Activated CD4-positive, alpha-beta T cell treated with anti-CD3 and anti-CD28 coated beads, Interleukin-2, amount 10 ng/mL, durations not matched to agents 7 days and 5 days (primary cell): ENCODE measurements at places on chromosomes 4 and X. TPM values are rescaled to one million over a fixed set of nuclear protein-coding genes. Genes with fewer than 3 reads are reported as not detected.

GRCh38 chr4:26013629-26014028 lies 99.6 kb downstream of the SMIM20 start:
- DNase-seq, result no peak
- H3K4me1 ChIP-seq, result no peaks in the 10 kb centered on the region
- H3K4me3 ChIP-seq, result no peak overlapping the region
- peaks cover 26% of the 10 kb centered on the region for H3K27me3 ChIP-seq
- no peak overlapping the region for H3K27ac ChIP-seq
- peaks cover under 1% of the 10 kb centered on the region for H3K36me3 ChIP-seq

- no peaks in the 10 kb centered on the region for H3K36me3 ChIP-seq
- H3K4me1 ChIP-seq, result no peaks in the 10 kb centered on the region
- DNase-seq, result no peak
- no peak overlapping the region for H3K27ac ChIP-seq
Observed at GRCh38 chr4:55931043-55931442, 17.7 kb upstream of the CEP135 start.

DNA sequence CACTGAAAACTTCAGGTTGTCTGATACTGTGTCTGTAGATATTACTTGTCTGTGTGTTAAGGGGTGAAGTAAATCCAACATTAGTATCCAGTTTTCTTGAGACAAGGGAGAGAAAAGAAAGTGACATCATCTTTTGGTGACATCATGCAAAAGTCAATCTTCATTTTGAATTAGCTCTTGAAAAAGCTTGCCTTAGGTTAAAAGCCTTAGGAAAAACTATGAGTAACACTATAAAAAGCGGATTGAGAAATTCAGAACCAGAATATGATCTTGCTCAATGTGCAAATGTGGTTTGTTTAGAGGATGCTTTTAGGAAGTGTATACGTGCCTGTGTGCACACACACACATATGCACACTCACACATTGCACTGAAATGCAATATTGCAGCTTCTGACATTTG lies 345.8 kb upstream of the CASK start:
- H3K27ac ChIP-seq, result no peak overlapping the region
- H3K27me3 ChIP-seq, result no peaks in the 10 kb centered on the region
- H3K4me1 ChIP-seq, result no peaks in the 10 kb centered on the region
- no peak for DNase-seq
- no peak overlapping the region for H3K4me3 ChIP-seq
- H3K36me3 ChIP-seq, result no peaks in the 10 kb centered on the region

- peaks cover 2% of the 10 kb centered on the region for H3K36me3 ChIP-seq
- H3K4me1 ChIP-seq, result peaks cover 20% of the 10 kb centered on the region
- DNase-seq, result no peak
- H3K4me3 ChIP-seq, result no peak overlapping the region
- no peak overlapping the region for H3K27ac ChIP-seq
Observed at GRCh38 chrX:153999359-154000037, 20.2 kb downstream of the IRAK1 start.

DNA sequence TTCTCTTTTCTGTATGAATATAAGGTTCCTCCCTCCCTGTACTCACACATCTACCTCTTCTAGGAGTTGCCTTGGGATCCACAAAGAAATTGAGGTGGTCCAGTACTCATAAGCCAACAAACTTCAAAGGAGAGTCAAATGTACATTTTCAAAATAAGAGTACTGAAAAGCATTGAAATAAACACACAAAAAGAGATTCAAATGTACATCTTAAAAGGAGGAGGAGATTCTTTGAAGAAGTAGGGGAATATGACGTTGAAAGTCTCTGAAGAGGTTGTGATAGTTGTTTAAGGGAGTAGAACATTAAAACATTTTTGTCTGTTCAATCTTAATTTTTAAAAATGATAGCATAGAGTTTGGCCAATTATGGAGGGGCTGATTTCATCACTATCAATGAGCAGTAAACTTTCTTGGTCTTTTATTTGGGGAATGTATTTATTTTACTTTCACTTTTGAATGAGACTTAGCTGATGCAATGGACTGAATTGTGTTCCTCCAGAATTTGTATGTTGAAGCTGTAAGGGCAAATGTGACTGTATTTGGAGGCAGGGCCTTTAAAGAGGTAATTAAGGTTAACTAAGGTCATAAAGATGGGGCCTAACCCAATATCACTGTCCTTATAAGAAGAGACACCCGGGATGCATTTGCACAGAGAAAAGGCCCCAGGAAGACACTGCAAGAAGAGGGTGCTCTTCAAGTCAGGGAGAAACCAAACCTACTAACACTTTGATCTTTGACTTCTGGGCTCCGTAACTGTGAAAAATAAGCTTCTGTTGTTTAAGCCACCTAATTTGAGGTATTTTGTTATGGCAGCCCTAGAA lies 226.3 kb upstream of the PGRMC2 start:
- H3K36me3 ChIP-seq, result peaks cover 7% of the 10 kb centered on the region
- peak overlapping the region; percentile 48 for H3K4me3 ChIP-seq
- peaks cover 18% of the 10 kb centered on the region for H3K4me1 ChIP-seq
- no peak for DNase-seq
- peak overlapping the region; percentile 93 for H3K27ac ChIP-seq

DNA sequence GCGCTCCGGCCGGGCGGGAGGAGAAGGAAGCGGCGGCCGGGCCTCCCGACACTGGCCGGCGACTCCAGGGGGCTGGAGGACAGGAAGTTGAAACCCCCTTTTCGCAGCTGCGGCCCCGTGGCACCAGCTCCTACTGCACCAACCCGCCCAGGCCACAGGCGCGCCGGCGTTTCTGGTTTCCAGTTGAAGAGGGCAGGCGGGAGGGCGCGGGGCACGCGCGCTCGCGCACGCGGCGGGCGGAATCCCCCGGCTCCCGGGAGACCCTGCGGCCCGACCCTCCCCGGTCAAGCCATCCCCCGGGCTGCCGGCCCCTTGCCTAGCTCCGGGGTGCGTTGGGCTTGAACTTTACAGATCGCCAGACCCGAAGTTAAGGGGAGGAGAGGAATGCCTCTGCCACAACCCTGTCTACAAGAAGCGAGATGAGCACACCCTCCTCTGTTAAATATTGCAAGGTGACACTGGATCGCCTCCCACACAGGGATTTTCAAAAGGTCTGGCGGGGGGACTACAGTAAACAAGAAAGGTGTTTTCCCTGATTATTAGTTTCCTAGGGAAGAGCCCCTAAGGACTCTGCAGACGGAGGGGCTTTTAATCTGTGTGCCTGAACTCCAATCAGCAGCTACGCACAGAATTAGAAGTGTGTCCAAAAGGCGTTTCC lies 1.4 kb downstream of the ELOVL6 start:
- H3K27ac ChIP-seq, result peak overlapping the region; percentile 97
- peak; percentile 69 for DNase-seq
- H3K27me3 ChIP-seq, result no peaks in the 10 kb centered on the region
- peaks cover 40% of the 10 kb centered on the region for H3K4me1 ChIP-seq
- peak overlapping the region; percentile 99 for H3K4me3 ChIP-seq

- H3K4me3 ChIP-seq, result no peak overlapping the region
- no peaks in the 10 kb centered on the region for H3K36me3 ChIP-seq
- no peak overlapping the region for H3K27ac ChIP-seq
Observed at GRCh38 chr4:179344861-179345260, 1902.6 kb upstream of the AGA start.

DNA sequence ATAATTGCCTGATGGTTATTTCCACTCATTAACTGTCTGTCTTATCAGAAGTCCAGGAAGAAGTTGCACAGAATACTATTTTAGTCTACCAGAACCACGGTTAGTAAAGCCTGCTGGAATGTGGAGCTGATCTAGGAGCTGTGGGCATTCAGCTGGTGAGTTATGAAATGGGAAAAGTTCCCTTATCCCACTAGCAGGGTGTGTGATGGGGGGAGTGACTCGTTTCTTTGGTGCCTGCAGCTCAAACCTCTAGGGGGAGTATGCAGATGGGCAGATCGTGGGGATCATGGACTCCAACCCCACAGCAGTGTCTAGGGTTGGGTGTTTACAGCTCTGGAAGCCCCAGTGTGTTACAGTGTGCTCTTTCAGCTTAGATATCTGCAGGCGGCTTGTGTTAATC lies 305.7 kb upstream of the BOD1L1 start:
- H3K4me1 ChIP-seq, result no peaks in the 10 kb centered on the region
- no peak for DNase-seq
- no peak overlapping the region for H3K4me3 ChIP-seq
- no peaks in the 10 kb centered on the region for H3K27me3 ChIP-seq
- no peaks in the 10 kb centered on the region for H3K36me3 ChIP-seq

- no peak overlapping the region for H3K4me3 ChIP-seq
- no peak for DNase-seq
- H3K36me3 ChIP-seq, result peaks cover 66% of the 10 kb centered on the region
- H3K27ac ChIP-seq, result no peak overlapping the region
Observed at GRCh38 chr4:89258506-89258905, 49.1 kb downstream of the GPRIN3 start.

DNA sequence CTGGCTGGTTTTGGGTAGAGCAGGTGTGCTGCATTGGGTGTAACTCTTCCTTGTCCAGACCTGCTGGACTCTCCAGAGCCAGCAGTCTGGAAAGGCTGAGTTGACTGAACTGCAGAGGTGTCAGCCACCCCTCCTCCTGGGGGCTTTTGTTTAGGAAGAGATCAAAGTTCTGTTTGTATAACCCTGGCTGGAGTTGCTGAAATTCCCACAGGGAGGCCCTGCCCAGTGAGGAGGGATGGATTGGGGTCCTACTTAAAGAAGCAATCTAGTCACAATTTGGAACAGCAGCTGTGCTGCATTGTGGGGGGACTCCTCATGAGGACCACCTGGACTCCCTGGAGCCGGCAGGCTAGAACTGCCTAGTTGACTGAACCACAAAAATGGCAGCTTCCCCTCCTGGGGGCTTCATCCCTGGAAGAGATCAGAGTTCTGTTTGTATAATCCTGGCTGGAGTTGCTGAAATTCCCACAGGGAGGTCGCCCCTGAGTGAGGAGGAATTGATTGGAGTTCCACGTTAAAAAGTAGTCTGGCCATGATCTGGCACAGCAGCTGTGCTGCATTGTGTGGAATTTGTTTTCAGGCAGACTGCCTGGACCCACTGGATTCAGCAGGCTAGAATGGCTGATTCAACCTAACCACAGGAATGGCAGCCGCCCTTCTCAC lies 264.9 kb upstream of the ZC4H2 start:
- DNase-seq, result no peak
- no peak overlapping the region for H3K27ac ChIP-seq
- H3K4me1 ChIP-seq, result no peaks in the 10 kb centered on the region
- H3K4me3 ChIP-seq, result no peak overlapping the region
- no peaks in the 10 kb centered on the region for H3K36me3 ChIP-seq
- H3K27me3 ChIP-seq, result no peaks in the 10 kb centered on the region

GRCh38 chr4:15794426-15794825 lies 16.3 kb downstream of the CD38 start:
- H3K36me3 ChIP-seq, result peaks cover 49% of the 10 kb centered on the region
- H3K27ac ChIP-seq, result peak overlapping the region; percentile 2
- no peak overlapping the region for H3K4me3 ChIP-seq
- no peaks in the 10 kb centered on the region for H3K27me3 ChIP-seq
- no peak for DNase-seq

DNA sequence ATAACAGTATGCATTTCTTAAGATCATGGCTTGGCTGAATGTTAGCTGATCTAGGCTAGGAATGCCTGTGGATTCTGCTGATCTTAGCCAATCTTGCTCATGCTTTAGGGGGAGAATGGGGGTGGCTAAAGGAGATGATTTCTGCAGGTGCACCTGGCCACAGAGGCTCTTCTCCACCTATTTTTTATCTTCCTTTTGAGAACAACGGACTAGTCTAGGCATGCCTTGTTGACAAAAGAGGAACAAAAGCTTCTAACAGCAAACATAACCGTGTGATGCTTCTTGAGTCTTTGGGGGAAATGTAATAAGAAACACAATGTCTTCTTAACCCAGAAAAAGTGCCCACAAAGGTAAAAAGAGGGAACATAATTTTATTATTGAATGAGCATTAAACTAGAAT lies 743.5 kb downstream of the ARAP2 start:
- no peak for DNase-seq
- no peaks in the 10 kb centered on the region for H3K36me3 ChIP-seq
- H3K27ac ChIP-seq, result no peak overlapping the region
- H3K27me3 ChIP-seq, result no peaks in the 10 kb centered on the region
- H3K4me1 ChIP-seq, result no peaks in the 10 kb centered on the region

DNA sequence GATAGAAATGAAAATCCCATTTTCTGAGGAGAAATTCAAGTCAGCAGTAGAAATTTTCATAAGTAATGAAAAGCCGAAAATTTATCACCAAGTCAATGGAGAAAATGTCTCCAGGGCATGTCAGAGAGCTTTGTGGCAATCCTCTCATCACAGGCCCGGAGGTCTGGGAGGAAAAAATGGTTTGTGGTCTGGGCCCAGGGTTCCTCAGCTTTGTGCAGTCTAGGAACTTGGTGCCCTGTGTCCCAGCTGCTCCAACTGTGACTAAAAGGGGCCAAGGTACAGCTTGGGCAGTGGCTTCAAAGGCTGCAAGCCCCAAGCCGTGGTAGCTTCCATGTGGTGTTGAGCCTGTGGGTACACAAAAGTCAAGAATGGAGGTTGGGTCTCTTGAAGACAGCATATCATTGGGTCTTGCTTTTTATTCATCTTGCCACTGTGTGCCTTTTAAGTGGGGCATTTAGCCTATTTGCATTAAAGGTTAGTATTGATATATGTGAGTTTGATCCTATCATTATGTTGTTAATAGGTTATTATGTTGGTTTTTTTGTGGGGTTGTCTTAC lies 608.5 kb downstream of the PDHA2 start:
- H3K27me3 ChIP-seq, result no peaks in the 10 kb centered on the region
- H3K4me1 ChIP-seq, result no peaks in the 10 kb centered on the region
- H3K36me3 ChIP-seq, result no peaks in the 10 kb centered on the region
- H3K27ac ChIP-seq, result no peak overlapping the region

DNA sequence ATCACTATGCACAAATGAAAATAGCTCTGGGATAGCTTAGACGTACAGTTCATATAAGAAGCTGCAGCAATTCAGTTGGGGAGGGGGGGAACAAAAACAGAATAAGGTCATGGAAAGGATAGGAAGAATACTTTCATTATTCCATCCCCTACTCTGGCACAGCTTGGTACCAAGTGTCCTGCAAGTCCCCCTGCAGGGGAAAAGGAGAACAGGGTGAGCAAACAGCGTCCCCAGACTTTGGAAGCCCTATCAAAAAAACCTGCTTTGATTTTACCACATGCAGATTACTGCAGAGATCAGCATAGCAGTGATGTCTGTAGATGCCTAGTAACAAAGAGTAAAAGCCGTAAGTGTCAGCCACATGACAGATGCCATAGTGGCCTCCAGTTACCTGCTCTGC lies 209.4 kb upstream of the NEIL3 start:
- H3K36me3 ChIP-seq, result no peaks in the 10 kb centered on the region
- H3K27me3 ChIP-seq, result no peaks in the 10 kb centered on the region
- H3K4me3 ChIP-seq, result no peak overlapping the region
- H3K4me1 ChIP-seq, result no peaks in the 10 kb centered on the region

The HMX1 gene
- total RNA-seq, result not detected

The TLR6 gene
- total RNA-seq, result 3.5 TPM

The USP17L12 gene
- not detected for total RNA-seq

The BEX2 gene
- 5.3 TPM for total RNA-seq
